ENCODE measurements at places on chromosomes 2 and 18.

- DNase-seq = no peak
Measured at GRCh38 chr2:176544991-176545956, 276.0 kb downstream of the MTX2 start.

DNA sequence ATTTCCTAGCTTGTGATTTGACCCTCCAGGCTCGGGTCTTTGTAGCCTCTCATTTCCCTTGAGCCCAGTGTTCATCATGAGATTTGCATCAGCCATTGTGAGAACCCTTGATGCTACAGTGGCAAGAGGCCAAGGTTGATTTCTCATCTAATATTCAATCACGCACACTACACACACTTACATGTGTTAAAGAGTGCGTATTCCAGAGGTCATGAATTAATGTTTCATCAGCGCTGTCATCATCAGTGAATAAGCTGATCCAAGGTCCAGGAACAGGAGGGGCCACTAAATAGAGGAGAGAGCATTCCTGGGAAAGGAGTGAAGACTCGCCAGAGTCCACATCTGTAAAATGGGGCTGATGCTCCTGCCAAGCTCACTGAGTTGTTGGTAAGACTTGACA lies 276.1 kb upstream of the SIX2 start:
- DNase-seq = no peak

DNA sequence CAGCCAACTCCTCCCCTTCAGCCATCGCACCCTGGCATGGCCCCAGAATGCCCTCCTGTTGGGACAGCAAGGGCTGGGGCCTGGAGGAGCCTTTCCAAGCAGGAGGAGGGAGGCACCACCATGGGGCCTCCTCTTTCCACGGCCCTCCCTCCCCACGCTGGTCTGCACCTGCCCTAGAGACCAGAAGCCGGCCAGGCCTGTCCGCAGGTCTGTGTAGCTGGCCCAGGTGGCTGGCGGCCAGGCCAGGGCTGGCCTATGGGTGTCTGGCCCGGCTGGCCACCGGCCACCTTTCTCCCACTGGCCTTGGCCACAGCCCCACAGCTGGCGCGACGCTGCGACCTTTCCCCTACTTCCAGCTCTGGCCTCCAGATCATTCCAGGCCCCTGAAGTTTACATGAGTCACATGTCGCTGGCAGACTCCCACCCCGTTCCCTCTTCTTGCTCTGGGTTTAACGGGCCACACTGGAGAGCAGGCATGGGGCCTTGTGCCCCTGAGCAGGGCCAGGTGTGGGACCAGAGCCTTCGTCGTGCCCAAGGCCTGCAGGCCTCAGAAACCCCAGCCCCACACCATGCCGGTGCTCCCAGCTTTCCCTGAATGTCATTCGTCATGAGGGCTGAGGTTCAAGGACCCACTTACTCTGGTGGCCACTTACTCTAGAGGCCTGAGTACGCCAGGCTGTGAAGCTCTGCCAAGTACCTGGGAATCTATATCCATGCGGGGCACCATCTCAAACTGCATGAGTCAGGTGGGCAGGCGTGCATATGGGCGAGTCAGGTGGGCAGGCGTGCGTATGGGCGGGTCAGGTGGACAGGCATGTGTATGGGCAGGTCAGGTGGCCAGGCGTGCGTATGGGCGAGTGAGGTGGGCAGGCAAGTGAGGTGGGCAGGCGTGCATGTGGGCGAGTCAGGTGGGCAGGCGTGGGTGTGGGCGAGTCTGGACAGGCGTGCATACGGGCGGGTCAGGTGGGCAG lies 33.3 kb upstream of the KLF11 start:
- no peak for DNase-seq

DNA sequence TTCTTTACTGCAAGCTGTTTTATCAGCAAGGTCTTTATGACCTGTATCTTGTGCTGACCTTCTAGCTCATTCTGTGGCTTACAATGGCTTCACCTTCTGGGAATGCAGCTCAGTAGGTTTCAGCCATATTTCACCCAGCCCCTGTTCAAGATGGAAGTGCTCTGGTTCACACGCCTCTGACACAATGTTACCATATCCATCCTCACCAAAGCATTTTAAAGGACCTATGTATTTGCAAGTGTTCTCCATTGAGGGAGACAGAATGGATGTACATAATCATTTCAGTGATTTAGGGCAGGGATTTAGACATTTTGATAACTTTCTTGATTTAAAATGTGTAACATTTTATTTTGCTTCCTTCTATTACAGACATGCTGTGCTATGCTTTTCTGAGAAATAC lies 182.3 kb upstream of the FN1 start:
- DNase-seq = no peak

GRCh38 chr2:189624648-189625355 lies 36.5 kb upstream of the ASNSD1 start:
- DNase-seq = no peak

DNA sequence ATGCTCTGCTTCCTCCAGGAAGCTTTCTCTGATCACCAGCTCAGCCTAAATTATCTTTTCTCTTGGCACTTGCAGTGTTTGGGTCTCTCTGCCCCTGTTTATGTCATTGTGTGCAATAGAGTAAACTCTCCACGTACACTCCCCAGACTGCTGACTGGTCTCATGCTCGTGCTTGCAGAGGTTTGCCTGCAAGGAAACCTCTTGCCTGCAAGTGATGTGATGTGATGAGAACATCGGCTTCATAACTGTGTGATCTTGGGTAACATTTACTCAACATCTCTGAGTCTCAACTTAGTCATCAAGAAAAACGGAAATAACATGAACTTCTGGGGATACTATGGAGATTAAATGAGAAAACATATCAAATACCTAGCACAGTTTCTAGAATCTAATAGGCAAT lies 92.3 kb downstream of the BIN1 start:
- no peak for DNase-seq

GRCh38 chr2:218169757-218170546 lies 3.2 kb upstream of the CXCR1 start:
- no peak for DNase-seq

DNA sequence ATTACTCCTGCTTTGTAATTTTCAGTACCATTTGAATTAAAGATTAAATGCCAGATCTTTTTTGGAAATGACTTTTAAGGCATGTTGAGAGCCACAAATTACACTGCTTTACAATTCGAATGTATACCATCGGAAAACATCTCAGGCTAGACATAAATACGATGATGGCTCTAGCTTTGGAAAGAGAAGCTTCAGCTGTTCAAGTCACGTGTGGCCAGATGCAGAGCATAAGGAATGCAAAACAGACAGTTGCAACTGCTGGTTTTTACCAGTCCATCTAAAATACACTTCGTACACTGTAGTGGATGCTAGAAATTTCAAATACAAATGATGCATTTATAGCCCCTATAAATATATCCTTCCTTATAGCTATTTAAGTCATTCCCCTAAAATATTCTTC lies 8.0 kb downstream of the ZNF516 start:
- no peak for DNase-seq

Measured in GM13976 (cell line).